ENCODE measurements at places on chromosomes 1 and 21.

DNA sequence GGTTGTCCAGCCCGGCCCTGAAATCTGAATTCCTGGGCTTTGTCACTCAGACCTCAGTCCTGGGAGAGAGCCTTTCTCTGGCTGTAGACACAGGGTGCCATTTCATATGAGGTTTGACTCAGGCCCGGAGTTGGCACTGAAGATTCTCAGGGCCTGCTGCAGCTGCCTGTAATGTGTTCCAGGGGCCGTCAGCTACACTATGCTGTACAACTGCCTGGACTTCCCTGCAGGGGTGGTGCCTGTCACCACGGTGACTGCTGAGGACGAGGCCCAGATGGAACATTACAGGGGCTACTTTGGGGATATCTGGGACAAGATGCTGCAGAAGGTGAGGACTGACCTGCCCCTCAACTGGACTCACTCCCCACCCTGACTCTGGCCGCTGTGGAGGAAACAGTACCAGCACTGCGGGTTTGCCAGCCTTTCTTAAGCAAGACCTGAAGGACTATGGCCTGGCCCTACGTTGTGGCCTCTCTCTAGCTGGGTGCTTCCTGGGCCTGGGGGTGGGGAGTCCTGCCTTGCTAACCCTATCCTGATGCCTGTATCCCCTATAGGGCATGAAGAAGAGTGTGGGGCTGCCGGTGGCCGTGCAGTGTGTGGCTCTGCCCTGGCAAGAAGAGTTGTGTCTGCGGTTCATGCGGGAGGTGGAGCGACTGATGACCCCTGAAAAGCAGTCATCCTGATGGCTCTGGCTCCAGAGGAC lies 18.9 kb downstream of the FAAH start:
- DNase-seq: no peak

- no peak for DNase-seq
Observed at GRCh38 chr1:103513711-103514110, 11.8 kb upstream of the RNPC3 start.

DNA sequence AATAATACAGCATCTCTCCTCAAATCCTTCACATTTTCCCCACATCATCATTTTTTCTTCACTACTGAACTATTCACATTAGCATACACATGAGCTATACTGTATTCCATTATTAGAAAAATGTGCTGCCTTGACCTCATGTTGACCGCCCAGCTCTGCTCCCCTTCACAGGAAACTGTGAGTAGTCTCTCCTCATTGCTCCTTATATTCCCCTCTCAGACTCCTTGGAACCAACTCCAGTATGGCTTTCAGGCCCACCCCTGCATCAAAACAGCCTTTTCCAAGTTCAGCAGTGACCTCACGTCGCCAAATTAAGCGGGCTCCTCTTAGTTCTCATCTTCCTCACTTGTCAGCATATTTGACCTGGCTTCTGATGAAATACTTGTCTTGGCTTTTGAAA lies 59.2 kb upstream of the SPAG17 start:
- DNase-seq: no peak

DNA sequence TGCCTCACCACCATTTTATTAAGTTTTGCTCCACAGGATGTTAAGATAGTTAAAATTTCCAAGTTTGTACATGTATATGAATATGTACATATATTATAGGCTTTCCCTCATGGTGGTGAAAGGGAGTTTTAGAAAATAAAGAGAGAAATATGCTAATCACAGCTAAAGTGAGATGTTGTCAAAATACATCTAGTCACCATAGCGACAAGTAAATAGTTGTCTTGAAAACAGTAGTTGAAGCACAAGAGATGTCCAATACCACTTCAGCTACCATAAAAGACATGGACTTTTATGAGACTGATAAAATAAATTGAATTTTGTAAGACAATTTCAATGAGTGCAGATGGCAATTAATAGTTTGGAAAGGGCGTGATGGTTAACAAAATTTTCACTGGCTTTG lies 1600.0 kb downstream of the BRINP3 start:
- DNase-seq: no peak

DNA sequence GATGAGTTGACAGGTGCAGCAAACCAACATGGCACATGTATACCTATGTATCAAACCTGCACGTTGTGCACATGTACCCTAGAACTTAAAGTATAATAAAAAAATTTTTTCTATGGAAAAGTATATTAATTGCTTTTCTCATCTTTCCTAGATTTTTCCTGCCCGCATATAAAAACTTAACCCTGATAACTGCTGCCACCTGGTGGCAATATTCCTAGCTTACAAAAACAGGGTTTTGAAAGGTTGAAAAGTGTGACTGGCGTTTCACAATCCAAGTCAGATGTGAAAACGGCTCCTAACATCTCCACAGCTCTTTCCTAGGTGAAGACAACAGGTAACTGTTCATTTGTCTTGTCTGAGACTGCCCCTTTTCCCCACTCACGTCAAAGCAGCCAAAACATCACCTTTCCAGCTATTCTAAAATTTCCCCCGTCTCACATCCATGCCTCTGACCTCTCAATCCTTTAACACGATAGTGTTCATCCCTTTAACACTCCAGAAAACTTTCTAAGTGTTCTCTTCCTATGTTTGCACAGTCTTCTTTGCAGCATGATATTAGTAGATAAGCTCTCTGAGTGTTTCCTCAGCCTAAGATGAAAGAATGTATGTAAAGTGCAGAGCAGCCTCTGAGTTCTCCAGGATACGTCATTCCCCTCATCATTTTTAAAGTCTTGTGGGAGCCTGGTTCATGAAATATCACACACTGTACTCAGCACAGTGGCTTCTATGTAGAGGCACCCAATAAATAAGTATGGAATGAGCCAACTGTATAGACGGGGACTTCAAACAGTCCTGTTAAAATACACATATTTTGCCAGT lies 27.5 kb downstream of the OVGP1 start:
- no peak for DNase-seq

- DNase-seq: no peak
Observed at GRCh38 chr1:195335541-195335940, 1272.7 kb downstream of the KCNT2 start.

GRCh38 chr1:186819126-186819525 lies 9.6 kb upstream of the PLA2G4A start:
- no peak for DNase-seq

- DNase-seq: no peak
Observed at GRCh38 chr1:198416296-198416695, 124.2 kb downstream of the ATP6V1G3 start.
